NCI-H187 treated with DMSO at 0.1 percent for 48 hours (cell line): ENCODE measurements at places on chromosomes 6 and 20.

- DNase-seq: no peak
These were observed 217.6 kb upstream of the DTNBP1 start for GRCh38 chr6:15880262-15880973.

DNA sequence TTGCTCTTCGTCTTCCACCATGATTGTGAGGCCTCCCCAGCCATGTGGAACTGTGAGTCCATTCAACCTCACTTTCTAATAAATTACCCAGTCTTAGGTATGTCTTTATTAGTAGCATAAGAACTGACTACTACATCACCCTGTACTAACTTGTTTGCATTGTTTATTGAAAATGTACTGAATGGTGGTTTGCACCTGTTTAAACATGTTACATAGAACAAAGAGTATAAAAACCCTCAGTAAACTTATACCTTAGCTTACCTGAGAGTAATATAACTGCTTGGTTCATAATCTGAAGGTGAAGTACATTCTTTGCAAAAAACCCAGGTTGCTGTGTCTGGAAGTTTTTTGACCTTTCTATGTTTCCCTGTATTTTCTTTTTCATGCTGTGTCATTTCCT is 777.8 kb downstream of the TBC1D32 start:
- DNase-seq: no peak

GRCh38 chr6:3781504-3781903 is 30.0 kb upstream of the PXDC1 start:
- no peak for DNase-seq

GRCh38 chr20:50845566-50846215 is 50.8 kb downstream of the BCAS4 start:
- DNase-seq: no peak

- DNase-seq: no peak
These were observed 6.0 kb downstream of the TLDC2 start for GRCh38 chr20:36881888-36882287.

DNA sequence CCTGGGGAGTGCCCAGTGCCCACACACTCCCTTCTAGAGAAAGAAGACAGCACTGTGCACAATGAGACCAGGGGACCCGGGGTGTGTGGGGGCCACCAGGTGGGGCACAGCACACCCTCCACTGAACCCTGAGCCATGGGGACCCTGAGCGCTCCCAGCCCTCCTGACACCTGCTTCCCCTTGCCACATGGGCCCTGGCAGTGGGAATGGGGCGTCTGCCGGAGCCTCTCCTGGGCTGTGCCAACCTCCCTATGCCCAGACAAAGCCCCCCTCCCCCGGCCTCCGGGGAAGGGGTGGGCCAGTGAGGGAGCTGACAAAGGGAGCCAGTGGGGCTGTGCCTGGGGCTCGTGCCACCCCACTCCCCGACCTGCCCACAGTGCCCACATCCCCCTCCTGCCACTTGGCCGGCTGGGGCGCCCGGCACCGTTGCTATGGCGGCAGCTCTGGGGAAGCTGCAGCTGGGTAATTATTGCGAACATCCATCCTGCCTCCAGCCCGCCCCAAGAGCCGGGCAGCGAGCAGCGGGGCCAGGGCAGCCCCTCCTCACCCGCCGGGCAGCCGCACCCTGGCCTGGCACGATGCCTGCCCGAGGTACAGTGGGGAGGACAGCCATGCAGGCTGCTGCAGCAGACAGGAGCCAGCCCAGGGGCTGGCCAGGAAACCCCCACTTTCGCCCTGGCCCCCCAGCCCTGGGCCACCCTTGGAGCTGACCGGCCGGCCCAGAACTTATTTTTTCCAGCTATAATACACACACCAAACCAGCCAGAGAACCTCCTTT is 41.9 kb upstream of the NOL4L start:
- DNase-seq: no peak

- peak; percentile 41 for DNase-seq
These were observed 11.0 kb upstream of the CFAP206 start for GRCh38 chr6:87396595-87397392.

DNA sequence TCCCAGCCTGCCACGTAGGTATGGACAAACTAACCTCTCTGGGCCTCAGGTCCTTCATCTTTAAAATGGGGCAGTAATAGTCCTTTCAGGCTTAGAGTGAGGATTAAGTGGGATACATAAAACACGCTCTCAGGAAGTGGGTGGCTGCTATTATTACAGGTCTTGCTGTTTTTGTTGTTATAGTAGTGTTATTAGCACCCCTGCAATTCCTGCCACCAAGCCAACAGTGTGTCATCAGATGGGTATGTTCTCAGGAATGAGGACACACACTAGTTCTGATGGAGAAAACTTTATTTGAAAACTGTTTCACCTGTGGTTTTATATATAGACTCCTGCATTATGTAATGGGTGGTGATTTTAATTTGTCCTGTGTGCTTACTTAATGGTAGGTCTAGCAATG is 131.7 kb downstream of the LRRC1 start:
- DNase-seq: no peak

- no peak for DNase-seq
These were observed 861.1 kb downstream of the DHX35 start for GRCh38 chr20:39823224-39823623.
